Epithelial cell of proximal tubule (primary cell): ENCODE measurements at places on chromosomes 11 and 22. TPM values are rescaled to one million over a fixed set of nuclear protein-coding genes. Genes with fewer than 3 reads are reported as not detected.

- no peak for DNase-seq
These were observed 56.3 kb downstream of the BCR start for GRCh38 chr22:23236440-23237184.

DNA sequence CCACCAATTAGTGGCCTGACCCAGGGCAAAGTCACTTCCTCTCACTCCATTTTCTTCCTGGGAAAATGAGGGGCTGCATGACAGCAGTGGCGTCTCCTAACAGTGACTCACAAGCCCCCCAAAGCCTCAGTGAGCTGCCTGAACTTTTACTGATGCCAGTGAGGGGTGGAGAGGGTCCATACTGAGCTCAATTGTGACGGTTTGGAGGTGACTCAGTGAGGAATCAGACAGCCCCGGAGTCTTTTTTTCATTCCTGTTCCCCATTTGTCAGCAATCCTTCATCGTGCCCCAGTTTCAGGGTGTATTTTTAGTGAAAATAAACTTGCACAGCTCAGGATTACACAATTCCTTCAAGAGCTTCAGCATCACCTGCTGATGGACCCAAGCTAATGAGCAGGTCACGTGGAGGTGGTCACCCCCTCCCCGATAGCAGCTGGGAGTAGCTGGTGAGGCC, 30.1 kb upstream of the RASD2 start:
- no peak for DNase-seq

GRCh38 chr11:130653838-130654636, 205.6 kb downstream of the ADAMTS15 start:
- DNase-seq, result peak; percentile 82

DNA sequence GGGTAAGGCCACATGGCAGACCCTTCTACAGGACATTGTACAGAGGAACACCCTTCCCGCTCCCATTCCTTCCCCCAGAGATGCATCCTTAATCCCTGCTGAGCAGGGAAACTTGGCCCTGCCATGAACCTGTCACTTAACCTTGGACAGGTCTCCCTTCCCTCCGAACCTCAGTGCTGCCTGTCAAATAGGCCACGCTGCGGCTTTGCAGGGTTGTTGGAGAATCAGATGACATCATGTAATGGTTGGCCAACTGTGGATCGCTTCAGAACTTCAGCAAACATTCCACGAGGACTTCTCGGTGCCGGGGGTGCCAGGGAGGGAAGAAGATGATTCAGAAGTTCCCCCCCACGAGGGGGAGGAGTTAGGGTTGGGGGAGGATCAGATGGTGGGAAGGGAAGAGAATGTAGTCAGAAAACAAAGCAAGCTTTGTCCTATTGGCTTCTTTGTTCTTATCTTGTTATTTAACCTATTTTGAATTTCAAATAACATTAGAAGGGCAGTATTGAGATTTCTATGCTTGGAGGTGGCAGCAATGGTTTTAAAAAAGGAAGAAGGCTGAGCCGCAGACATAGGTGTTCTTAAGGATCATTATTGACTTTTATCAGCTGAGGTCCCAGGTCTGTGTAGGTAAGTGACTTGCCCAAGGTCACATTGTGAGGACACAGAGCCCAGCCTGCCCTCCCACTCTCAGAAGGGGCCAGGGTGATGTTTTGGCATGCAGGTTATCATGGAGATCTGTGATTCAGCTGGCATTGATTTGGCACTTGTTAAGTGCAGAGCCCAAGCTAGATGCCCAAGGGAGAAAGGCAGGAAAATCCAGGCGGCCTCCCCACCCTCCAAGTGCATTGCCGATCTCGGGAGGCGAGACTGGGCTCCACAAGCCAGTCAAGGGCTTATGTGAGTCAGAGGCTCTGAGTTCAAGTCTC, 3.1 kb downstream of the CDC42EP1 start:
- peak; percentile 83 for DNase-seq

- DNase-seq, result no peak
These were observed at the start of gene ANO9 for GRCh38 chr11:441418-442274. TSS of gene ANO9 (minus strand) at chr11:442011. CDS start at chr11:441926, 85 bp downstream.

GRCh38 chr22:44672632-44673031, 29.4 kb upstream of the PRR5 start:
- no peak for DNase-seq

Gene SHISAL1
- not detected in 2 replicates for total RNA-seq

- no peak for DNase-seq
These were observed 12.8 kb downstream of the KCTD14 start for GRCh38 chr11:78010304-78010703.

DNA sequence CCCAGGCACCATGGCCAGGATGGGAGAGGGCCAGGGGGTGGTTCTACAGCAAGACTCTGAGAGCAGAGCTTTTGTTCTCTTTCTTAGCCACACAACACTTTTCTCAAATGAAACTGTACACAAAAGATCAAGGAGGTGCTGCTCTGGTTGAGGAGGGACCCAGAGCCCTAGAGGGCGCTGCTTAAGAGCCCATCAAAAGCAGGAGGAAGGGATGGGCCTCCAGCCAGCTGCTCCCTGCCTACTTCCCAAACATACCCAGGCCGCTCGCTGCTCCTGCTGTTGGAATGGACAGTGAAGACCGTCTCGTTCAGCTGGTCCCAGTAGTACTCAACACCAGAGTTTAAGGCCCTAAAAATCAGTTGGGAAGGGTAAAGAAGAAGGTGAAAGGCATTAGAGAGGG, 18.4 kb upstream of the CHRM4 start:
- DNase-seq, result no peak

Gene KRTAP5-11
- not detected in 2 replicates for total RNA-seq

GRCh38 chr22:42768385-42769035, 47.8 kb upstream of the A4GALT start:
- DNase-seq, result no peak

- peak; percentile 32 for DNase-seq
These were observed 100.7 kb upstream of the ANO3 start for GRCh38 chr11:26231252-26231661.

- no peak for DNase-seq
These were observed 67.5 kb downstream of the PAK1 start for GRCh38 chr11:77406396-77406795.

DNA sequence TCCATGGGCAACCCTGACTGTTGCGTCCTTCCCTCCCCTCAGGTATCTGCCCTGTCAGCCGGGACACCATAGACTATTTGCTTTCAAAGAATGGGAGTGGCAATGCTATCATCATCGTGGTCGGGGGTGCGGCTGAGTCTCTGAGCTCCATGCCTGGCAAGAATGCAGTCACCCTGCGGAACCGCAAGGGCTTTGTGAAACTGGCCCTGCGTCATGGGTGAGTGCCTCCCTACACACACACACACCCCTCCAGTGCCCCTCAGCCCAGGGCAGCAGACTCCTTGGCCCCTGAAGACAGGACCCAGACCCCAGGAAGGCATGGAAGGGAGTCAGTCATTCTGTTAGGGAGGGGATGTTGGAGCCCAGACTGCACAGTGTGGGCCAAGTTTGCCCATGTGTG, 17.9 kb upstream of the UVRAG start:
- DNase-seq, result no peak

DNA sequence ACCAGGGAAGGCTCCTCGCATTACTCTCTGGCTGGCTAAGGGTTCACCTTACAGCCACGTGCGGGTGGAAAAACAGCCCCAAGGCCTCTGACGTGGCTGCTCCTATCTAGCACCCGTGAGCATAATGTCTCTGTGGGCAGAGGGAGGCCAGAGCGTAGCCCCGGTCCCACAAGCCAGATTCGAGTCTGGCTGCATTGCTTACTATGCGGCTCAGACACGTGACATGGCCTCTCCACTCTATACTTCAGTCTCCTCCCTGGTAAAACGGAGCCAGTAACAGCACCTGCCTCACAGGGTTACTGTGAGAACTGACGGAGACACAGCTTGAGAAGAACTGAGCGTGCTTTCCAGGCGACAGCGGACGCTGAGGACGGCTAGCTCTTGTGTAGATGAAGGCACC, 105.8 kb upstream of the BID start:
- no peak for DNase-seq

Gene MMP11
- 11.4 and 22.3 TPM in 2 replicates for total RNA-seq

Gene CDC42BPG
- 4.6 and 8.9 TPM in 2 replicates for total RNA-seq

DNA sequence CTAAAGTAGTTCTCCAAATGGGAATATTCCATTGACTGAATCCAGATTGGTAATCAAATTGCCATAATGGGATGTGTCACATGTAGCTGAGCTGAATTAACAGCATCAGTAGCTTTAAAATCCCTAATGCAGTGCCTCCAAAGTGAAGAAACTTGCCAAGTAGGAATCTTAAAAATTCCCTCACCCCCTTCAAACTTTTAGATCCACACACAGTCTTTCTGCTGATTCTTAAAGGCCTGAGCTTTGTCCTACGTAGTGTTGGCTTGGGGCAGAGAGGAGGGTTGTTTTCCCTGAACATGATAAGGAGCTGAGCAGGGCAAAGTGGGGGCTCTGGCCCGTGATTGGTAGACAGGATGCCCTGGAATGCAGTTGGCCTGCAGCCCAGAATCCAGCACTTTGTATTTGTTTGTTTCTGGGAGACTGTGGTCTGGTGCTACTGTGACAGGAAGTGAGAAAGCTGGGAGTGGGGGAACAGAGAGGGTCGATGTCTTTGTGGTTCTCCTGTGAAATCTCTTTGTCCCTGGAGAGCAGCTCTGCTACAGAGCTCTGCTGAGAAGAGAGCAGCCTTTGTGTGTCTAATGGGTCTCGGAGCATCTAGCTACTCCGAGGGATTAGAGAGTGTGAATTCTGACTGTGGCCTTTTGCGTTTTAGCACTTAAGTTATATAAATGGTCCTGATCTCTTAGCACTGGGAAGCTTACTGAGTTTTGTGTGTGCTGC, 16.9 kb downstream of the CTNND1 start:
- peak; percentile 90 for DNase-seq

Gene TREH
- total RNA-seq, result not detected in 2 replicates

- no peak for DNase-seq
These were observed 38.8 kb upstream of the TPBGL start for GRCh38 chr11:75201771-75202170.

GRCh38 chr11:37503411-37504059, 905.5 kb upstream of the RAG2 start:
- no peak for DNase-seq

Gene ZMAT5
- 24.8 and 27.3 TPM in 2 replicates for total RNA-seq

DNA sequence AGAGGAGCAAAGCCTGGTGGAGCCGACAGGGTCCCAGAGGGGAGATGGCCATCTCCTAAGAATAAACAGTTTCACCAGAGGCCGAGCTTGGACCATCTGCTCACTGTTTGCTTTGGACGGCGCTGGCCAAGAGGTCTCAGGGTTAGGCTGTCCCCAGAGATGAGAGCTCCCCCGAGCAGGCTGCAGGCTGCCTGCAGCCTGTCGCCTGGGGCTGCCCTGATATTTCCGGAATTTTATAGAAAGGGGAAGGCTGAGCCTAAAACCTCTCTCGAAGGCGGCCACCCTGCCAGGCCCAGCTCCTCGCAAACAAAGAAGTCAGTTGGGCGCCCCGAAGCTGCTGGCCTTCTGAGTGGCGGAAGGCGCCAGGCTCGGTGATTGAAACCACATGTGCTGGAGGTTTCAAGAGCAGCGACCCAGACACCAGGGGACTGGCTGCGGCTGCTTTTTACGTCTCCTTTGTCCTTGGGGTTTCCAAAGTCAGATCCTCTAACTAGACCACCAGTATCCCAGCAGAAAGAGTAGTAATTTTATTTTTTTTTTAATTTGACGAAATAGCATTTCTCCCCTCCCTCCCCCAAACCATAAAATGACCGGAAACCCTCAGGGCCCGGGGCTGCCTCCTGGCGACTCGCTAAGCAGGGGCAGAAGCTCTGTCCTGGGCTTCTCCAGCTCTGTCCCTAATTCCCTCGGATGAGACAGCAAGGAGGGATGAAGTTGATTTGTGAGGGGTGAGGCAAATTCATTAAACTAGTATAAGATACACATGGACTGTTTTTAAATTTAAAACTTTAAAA, 57.4 kb downstream of the CLMP start:
- DNase-seq, result no peak

DNA sequence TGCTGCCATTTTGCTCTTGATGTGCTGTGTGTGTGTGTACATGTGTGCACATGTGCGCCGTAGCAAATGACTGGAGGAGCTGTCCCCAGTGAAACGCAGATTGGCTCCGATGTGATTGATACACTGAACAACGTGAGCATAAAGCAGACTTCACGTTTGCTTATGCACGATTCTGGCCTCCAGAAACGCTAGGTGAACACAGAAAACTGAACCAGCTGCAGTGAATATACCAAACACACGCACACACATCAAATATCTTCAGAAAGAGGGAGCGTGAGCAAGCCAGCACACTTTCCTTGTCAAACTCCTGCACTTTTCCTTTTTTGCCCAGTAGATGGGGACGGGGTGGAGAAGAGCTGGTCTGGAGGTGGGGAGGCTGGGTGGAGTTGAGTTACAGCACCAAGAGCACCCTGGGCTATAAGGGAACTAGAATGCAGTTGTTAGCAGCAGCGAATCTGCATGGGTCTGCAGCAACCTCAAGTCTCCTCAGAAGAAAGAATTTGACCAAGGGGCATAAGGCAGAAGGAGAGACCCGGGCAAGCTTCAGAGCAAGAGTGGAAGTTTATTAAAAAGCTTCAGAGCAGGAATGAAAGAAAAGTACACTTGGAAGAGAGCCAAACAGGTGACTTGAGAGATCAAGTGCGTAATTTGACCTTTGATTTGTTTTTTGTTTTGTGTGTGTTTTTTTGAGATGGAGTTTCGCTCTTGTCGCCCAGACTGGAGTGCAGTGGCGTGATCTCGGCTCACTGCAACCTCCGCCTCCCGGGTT, 77.8 kb upstream of the CADM1 start:
- DNase-seq, result no peak

DNA sequence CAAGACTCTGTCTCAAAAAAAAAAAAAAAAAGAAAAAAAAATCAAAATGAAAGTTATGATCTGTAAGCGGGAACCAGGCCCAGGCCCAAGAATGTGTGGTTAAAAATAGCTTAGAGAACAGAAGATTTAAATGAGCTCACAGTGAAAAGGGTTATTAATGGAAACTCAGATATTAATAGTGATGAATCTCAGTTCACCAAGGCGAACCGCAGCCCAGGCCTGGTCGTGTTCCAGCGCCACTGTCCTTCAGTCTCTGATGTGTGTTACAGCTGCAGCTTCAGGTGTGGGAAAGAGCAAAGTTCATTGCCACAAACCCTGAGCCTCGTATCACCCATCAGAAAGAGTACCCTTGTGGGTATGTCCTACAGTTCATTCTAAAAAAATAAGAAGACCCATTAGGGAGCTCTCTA, 107.1 kb downstream of the GAB2 start:
- DNase-seq, result no peak

DNA sequence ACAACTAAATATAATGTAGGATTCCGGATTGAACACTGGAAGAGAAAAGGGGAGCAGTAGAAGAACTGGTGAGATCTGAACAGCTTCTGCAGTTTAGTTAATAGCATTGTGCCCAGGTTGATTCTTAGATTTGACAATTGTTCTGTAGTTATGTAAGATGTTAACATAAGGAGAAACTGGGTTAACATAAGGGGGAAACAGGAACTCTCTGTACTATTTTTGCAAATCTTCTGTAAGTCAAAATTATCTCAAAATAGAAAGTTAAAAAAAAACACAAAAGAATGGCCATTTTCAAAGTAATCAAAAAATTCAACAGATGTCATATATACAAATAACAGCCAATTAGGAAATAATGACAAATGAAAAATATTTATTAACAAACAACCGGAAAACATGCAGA, 18.7 kb upstream of the LRP5 start:
- DNase-seq, result no peak
